T follicular helper cell (primary cell): ENCODE measurements at places on chromosomes 7 and 10.

GRCh38 chr10:79299397-79300241, 47.6 kb upstream of the PPIF start:
- DNase-seq: no peak

- DNase-seq: no peak
These were observed 43.2 kb upstream of the GDF10 start for GRCh38 chr10:47256751-47257336.

- DNase-seq: no peak
These were observed 355.1 kb downstream of the AUTS2 start for GRCh38 chr7:69953136-69954067.

DNA sequence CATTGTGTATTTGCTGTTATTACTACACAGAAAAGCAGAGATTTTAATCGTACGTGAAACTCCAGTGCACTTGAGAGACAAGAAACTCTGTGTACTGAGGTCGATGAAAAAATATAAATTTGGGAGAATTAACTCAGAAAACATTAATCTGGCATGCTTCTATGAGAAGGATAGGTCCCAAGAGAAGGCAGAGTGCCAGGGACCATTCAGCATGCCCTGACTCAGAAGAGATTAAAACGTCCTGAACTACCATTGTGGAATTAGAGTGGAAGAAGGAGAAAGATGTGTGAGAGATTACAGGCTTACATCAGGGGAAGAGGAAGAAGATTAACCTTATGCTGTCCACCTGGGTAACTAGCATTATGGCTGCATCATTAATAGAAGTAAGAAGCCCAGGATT, 72.4 kb downstream of the REEP3 start:
- no peak for DNase-seq

DNA sequence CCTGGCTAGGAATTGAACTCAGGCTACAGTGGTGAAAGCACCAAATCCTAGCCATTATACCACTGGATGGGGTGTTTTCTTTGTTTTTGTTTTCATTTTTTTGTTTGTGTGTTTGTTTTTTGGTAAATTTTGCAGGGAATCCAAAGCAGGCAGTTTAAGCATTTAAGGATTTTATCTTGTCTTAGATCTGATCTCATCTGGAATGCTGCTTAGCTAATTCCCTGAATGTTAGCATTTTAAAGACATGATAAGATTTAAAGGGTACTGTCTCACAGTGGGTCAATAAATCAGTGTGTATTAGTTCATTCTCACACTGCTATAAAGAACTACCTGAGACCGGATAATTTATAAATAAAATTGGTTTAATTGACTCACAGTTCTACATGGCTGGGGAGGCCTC, 5.6 kb upstream of the MKLN1 start:
- DNase-seq: no peak
